CD4-positive, alpha-beta T cell treated with Interleukin-4 for 4 hours (primary cell): ENCODE measurements at places on chromosomes 12 and 14.
A peak's percentile ranks its signal among the peaks of the same experiment; 100 is the strongest.

GRCh38 chr12:64098709-64099354, 123.3 kb downstream of the KICS2 start:
- no peak for DNase-seq

DNA sequence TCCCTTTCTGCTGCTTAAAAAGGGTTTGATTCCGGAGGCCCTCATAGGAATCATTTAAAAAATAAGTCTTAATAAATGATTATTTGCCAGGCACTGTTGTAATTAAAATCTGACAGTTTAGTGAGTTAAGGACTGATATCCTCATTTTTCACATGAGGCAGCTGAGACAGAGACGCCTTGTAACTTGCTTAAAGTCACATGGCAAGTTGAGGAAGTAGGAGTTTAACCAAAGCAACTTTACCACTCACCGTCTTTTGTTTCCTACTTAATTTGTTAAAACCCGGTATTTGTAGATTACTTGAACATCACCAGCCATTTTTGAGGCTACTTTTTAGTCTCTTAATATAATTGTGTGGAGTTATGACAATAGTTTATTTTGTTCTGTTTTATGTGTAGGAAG, 2.4 kb downstream of the TIGAR start:
- DNase-seq: no peak

- no peak for DNase-seq
These were observed 73.1 kb upstream of the RAP1B start for GRCh38 chr12:68537571-68537970.

DNA sequence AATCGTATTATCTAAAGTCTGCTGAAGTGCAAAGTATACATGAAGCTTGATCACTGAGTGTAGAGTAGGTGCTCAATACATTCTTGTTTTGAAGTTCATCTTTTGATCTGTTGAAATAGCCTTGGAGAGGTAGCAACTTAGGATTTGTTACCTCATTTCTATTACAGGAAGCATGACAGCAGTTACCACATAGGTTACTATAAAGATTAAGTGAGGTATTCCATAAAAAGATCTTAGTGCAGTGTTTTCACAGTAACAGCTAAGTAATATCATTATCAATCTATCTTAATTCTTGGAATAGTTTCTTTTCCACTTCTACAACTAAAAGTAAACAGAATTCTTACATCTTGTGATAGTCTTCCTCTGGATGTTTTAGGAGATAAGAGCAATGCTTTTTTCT, 50.9 kb downstream of the BTBD7 start:
- DNase-seq: no peak

GRCh38 chr14:95305940-95306339, 13.8 kb downstream of the CLMN start:
- no peak for DNase-seq

DNA sequence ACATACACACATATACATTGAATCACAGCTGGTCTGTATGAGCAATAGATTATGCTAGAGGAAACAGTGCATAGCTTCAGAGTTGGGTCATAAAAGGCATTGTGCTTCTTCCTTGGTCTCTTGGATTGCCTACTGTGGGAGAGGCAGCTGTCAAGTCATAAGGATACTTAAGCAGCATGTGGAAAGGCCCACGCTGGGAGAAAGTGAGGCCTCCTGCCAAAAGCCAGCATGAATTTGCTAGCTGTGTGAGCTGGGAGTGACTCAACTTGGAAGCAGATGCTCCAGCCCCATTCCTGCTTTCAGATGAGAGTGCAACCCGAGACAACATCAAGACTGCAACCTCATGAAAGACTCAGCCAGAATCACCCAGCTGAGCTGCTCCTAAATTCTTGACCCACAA, 311.9 kb upstream of the TBX3 start:
- DNase-seq: no peak

DNA sequence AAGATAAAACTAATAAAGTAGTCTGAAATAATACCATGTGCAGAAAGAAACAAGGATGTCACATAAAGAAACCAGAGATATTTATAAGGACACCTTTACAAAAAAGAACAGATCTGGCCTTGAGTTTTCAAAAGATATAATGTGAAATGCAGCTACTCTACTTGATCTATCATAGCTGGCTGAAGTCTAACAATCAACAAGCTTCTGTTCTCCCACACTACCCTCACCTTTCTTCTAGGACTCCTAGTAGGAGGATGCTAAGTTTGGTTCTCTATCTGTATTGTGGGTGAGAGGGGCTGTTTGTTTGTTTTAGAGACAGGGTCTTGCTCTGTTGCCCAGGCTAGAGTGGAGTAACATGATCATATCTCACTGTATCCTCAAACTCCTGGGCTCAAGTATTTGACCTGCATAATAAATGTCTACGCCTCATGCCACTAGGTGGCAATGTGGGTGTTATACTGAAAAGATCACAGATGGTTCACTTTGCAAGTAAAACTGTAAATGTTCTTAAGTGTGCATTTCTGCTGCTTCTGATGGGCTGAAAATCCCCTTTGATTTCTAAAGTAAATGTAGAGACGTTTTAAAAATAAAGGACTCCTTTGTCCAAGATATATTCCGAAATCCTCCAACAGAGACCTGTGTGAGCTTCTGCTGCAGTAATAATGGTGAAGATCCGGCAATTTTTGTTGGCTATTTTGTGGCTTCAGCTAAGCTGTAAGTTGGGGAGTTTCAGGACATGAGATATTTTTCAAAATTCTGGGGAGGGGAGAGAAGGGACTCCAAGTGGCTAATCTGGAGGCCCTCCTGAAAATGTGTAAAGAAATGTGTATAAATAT, 269.3 kb downstream of the DAD1 start:
- DNase-seq: peak; percentile 24

- DNase-seq: no peak
These were observed 33.8 kb upstream of the GPATCH2L start for GRCh38 chr14:76117789-76118484.

- DNase-seq: no peak
These were observed 61.0 kb downstream of the HECTD4 start for GRCh38 chr12:112321245-112321644.

DNA sequence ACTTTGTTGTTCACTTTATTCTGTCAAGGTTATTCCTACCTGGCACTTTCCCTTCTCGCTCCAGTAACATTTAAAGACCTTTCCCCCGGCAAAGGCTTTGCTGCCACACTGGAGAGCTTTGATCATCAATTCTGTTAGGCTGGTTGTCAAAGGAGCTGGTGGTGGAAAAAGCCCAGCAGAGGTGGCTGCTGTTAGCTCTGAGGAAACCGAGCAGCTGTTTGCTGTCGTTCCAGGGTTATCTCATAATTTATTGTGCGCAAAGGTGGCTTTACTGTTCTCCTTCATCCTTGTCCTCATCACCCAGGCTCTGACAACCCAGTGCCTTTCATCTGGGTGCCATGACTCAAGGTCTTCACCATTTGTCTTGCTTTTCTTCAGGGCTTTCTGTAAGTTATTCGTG, 38.2 kb upstream of the CRADD start:
- no peak for DNase-seq

DNA sequence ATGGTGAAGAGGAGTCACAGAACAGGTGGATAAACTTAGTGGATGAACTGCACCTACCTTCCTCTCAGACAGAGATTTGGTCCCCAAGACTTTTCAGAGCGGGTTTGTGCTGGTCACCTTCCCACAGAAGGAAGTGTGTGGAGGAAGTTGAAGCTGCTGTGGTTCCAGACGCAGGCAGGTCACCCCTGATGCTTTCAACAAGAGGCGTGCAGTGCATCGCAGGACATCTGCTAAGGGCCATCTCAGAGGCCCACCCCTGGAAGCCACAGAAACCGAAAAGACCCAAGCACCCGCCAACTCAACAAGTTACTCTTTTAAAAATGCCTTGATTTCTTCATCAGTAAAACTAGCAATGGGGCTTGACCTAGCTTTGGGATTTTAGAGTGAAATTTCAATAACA, 1.0 kb upstream of the GPX2 start:
- DNase-seq: no peak

- no peak for DNase-seq
These were observed 356.0 kb upstream of the CLEC14A start for GRCh38 chr14:38611928-38612327.

DNA sequence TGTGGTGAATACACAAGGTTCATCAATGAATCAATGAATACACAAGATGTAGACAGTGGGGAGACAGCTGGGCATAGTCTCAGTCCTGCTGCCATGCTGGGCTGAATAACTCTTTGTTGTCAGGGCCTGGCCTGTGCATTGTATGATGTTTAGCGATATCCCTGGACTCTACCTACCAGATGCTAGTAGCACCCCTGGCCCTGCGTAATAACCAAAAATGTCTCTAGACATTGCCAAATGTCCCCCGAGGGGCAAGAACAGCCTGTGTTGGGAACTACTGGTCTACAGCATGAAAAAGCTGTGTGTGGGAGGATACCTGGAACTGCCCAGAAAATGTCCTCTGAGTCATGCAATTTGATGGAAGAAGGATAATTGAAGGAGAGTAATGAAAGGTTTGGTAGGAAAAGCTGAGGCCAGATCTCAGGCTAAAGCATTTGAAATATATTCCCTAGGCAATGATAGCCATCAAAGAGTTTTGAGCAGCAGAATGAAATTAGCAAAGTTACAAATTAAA, 128.2 kb downstream of the TMEM30B start:
- DNase-seq: no peak

DNA sequence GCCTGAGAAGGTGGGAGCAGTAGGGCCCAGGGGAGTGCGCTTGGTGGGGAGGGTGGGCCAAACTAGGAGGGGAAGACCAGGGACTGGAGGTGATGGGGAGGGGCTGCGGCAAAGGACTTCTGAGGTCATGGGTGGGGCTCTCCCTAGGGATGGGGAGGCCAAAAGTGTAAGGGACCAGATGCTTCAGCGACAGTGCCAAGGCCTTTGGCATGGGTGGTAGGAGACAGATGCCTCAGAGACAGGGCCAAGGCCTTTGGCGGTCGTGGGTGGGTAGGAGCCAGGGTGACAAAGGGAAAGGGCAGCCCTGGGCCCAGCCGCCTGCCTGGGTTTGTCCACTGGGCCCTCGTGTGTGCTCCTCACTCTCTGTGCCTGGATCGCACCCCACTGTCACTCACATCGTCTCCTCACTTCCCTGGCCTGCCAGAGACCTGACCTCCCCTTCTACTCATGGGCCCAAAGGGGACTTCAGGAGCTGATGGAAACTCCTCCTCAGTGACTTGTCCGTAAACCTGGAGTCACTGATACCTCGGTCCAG, 13.2 kb upstream of the RABGGTA start:
- no peak for DNase-seq

DNA sequence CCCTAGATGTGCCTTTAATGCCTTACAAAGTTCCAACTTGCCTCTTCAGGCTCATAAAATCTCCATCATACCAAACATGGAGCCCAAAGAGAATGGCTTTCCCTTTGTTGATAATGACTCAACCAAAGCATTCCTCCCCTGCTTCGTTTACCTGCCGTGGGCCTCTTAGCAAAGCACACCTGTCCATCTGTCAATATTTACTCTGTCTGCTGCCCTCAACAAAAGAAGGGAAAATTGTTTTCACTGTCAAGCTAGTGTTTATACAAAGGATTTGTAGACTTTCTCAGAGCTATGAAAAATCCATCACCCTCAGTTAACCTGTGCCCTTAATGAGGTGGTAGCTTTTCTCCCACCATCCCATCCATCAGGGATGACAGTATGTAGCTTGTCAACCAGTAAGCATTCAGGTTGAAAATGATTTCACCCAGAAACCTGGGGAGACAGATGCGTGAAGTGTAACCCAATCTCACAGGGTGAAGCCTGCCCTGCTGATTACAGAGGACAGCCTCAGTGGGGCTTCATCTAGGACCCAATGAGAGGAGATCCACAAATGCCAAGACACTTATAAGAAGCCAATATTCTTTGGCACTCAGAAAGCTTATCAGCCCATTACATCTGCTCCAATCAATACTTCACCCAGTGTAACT, 278.1 kb downstream of the NUAK1 start:
- no peak for DNase-seq

DNA sequence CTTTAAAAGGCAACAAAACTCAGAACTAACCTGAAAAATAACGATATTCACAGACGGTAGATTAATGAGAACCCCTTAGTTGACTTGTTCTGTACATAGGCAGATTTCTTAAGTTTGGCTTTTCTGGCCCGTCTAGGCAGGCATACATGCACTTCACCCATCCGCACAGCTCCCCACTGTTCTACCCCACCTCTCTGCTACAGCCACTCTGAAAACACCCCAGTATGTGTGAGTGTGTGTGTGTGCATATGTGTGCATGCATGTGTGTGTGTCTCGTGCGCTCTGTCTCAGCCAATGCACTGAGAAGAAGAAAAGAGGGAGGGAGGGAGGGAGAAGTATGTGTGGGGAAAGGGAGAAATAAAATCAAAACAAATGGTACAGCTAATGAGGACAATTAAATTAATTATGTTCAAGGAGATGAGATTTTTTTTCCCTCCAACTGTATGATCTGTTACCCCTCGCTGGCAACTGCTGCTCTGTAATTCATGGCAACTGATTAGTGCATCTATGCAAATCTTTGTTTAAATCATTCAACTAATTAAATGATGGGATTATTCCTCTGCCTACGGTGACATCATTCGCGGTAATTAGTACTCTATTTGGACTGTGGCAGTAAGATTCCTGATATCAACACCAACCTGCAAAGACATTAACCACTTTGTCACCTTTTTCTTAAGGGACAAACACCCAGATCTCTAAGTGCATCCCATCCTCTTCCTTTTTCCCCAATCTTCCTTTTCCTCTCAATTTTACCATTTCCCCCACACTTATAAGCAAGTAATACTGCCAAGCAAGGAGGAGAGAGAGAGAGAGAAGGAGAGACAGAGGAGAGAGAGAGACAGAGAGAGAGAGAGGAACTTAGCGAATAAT, 2.2 kb upstream of the LMO3 start:
- DNase-seq: no peak

- DNase-seq: no peak
These were observed 89.4 kb downstream of the ATP23 start for GRCh38 chr12:58030566-58031279.

- DNase-seq: peak; percentile 53
These were observed 69.0 kb upstream of the RERGL start for GRCh38 chr12:18158774-18159557.

DNA sequence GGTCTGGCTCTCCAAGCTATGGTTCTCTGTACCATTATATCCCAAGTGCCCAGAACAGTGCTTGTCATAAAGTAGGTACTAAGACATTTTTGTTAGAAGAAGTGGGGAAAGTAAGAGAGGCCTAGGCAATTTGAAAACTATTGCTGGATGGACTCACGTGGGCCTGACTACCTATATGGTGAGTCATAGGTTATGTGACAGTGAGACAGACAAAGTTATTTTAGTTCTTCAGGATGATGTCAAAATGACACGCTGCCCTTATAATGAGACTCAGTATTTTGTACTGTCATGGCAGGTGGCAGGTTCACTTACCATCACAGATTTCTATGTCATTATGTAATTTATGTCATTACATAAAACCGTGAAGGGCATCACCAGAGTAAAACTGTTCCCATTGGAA, 53.1 kb downstream of the PARP11 start:
- no peak for DNase-seq

DNA sequence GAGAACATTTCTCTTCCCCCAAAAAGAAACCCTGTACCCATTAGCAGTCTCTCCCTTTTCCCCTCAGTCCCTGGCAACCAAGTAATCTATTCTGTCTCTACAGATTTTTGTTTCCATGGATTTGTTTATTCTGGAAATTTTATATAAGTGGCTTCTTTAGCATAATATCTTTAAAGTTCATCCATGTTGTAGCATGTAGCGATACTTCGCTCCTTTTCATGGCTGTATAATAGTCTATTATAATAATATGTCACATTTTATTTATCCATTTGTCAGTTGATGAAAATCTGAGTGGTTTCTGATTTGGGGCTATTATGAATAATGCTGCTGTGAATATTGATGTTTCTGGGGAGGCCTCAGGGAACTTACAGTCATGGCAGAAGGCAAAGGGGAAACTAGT, 12.8 kb upstream of the MYO1H start:
- no peak for DNase-seq
